ENCODE measurements at places on chromosomes 2 and 18.

DNA sequence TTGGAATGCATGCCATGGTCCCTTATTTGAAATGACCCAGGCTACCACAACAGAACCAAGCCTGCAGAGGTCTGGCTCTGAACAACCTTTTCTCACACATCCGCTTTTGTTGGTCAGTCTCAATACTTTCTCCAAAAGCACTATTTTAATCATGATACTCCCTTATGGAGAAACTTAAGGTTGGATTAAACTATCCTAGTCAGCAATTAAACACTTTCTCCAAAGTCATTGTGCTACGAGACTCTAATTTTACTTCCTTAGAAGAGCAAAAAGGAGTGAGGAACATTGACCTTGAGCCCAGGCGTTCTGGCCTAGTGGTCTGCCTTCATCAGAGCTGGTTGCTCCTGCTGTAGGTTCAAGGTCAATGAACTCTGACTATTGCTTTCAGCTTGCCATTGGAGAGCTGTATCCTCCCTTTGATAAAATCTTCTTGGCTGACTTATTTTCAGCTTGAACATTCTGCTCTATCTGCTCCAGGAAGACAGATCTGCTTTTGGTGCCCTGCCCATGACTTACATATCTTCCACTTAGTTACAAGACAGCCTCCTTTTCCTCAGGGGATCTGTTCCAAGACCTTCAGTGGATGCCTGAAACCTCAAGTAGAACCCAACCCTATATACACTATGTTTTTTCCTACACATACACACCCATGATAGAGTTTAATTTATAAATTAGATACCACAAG, 91.2 kb downstream of the NCKAP5 start:
- H3K4me1 ChIP-seq: no peaks in the 10 kb centered on the region
- no peak overlapping the region for H3K27ac ChIP-seq
- no peak for DNase-seq
- no peaks in the 10 kb centered on the region for H3K36me3 ChIP-seq

DNA sequence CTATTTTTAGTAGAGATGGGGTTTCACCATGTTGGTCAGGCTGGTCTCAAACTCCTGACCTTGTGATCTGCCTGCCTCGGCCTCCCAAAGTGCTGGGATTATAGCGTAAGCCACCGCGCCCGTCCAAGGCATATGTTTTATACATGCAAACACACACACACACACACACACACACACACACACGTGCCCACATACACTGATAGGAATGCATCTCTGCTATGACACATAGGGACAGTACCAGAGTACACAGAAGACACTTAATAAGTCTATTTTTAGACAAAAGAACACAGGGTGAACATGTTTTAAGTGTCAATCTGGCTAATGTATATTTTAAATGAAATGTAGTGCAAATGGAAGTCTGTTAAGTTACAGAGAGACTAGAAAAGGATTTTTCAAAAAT, 10.7 kb upstream of the RNF103 start:
- no peak for DNase-seq
- no peaks in the 10 kb centered on the region for H3K4me1 ChIP-seq
- H3K27ac ChIP-seq: no peak overlapping the region

DNA sequence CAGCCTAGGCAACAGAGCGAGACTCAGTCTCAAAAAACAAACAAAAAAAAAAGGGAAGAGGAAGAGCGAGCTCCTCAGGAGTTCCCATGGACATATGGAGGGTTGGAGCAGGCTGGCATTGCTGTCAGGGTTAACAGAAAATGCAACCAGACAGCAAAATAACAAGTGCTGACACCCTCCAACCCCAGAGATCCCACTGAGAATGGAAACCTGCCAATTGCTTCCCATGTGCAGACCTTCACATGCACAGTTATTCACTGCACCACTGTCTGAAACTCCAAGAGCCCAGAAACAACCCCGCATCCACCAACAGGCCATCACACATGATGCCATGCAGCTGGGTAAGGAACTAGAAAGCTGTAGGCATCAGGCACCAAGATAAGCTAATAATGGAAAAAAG, 43.5 kb downstream of the TFCP2L1 start:
- H3K4me3 ChIP-seq: no peak overlapping the region
- H3K36me3 ChIP-seq: no peaks in the 10 kb centered on the region
- H3K27me3 ChIP-seq: no peaks in the 10 kb centered on the region

- H3K4me1 ChIP-seq: peaks cover 4% of the 10 kb centered on the region
- DNase-seq: no peak
- no peaks in the 10 kb centered on the region for H3K27me3 ChIP-seq
- no peaks in the 10 kb centered on the region for H3K36me3 ChIP-seq
- no peak overlapping the region for H3K4me3 ChIP-seq
- H3K27ac ChIP-seq: peak overlapping the region; percentile 83
Measured at GRCh38 chr2:85706063-85706462, 11.9 kb downstream of the GNLY start.

GRCh38 chr2:112606547-112606946, 22.1 kb downstream of the CHCHD5 start:
- H3K4me1 ChIP-seq: no peaks in the 10 kb centered on the region
- H3K36me3 ChIP-seq: no peaks in the 10 kb centered on the region
- no peak overlapping the region for H3K4me3 ChIP-seq
- H3K27ac ChIP-seq: no peak overlapping the region
- no peak for DNase-seq

DNA sequence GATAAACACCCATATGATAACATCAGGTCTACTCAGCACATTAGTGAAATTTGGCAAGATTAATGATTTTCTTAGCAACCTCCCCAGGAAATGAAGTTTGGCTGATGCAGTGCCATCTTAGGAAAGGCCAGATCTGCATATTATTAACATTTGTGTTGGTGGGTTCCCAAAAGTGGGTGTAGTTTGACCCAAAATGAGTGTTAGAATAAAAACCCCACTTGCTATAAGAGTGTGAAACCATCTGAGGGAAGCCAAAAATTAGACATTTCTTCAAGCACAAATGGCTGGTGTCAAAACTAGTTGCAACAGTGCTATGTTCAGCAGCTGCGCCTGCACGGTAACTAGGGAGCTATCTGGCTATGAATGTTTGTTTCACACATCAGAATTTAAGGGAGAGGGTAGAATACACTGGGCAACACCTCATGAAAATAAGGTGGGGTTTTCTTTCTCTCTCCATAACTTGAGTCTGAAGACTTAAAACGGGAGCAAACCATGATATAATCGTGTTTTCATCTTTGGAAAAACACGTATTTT, 15.9 kb upstream of the CSRNP3 start:
- no peak for DNase-seq
- H3K4me3 ChIP-seq: no peak overlapping the region
- H3K27ac ChIP-seq: no peak overlapping the region
- no peaks in the 10 kb centered on the region for H3K36me3 ChIP-seq
- H3K27me3 ChIP-seq: no peaks in the 10 kb centered on the region
- no peaks in the 10 kb centered on the region for H3K4me1 ChIP-seq

- no peaks in the 10 kb centered on the region for H3K4me1 ChIP-seq
- H3K27me3 ChIP-seq: no peaks in the 10 kb centered on the region
- no peaks in the 10 kb centered on the region for H3K36me3 ChIP-seq
- peak overlapping the region; percentile 92 for H3K27ac ChIP-seq
Measured at GRCh38 chr2:96486696-96487095, 18.5 kb downstream of the NEURL3 start.

- DNase-seq: no peak
- no peak overlapping the region for H3K4me3 ChIP-seq
- H3K36me3 ChIP-seq: no peaks in the 10 kb centered on the region
- no peaks in the 10 kb centered on the region for H3K4me1 ChIP-seq
Measured at GRCh38 chr2:2324119-2324518, 7.0 kb downstream of the MYT1L start.

- H3K36me3 ChIP-seq: no peaks in the 10 kb centered on the region
- no peaks in the 10 kb centered on the region for H3K27me3 ChIP-seq
- no peak overlapping the region for H3K27ac ChIP-seq
- H3K4me3 ChIP-seq: no peak overlapping the region
Measured at GRCh38 chr2:203889944-203890343, 22.4 kb downstream of the CTLA4 start.

- no peak overlapping the region for H3K4me3 ChIP-seq
- no peak for DNase-seq
Measured at GRCh38 chr2:12538138-12538694, 178.5 kb upstream of the TRIB2 start.

DNA sequence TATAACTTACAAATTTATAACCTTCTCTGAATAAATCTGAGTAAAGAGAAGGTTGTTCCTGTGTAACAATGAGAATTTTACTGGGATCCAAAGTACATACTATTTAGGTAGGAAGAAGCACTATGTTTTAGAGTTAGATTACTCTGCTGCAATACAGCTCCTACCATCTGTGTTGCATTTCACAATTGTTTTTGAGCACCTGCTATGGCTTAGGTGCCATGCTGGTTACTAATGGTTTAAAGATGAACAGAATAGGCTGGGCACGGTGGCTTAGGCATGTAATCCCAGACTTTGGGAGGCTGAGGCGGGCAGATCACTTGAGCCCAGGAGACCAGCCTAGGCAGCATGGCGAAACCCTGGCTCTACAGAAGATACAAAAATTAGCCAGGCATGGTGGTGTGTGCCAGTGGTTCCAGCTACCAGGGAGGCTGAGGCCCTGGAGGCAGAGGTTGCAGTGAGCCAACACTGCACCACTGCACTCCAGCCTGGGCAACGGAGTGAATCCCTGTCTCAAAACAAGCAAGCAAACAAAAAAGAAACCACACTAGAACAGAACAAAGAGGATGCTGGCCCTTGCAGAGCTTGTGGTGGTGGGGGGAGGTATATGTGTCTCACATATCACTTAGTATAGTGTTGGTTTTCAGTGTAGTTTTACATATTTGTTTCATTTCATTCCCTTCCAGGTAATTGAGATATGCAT, 56.7 kb downstream of the SPTBN1 start:
- H3K36me3 ChIP-seq: no peaks in the 10 kb centered on the region
- no peak overlapping the region for H3K4me3 ChIP-seq
- DNase-seq: no peak
- no peaks in the 10 kb centered on the region for H3K27me3 ChIP-seq
- no peak overlapping the region for H3K27ac ChIP-seq

- H3K4me1 ChIP-seq: no peaks in the 10 kb centered on the region
- H3K4me3 ChIP-seq: no peak overlapping the region
- DNase-seq: no peak
Measured at GRCh38 chr18:75220551-75221355, 10.2 kb downstream of the TSHZ1 start.

DNA sequence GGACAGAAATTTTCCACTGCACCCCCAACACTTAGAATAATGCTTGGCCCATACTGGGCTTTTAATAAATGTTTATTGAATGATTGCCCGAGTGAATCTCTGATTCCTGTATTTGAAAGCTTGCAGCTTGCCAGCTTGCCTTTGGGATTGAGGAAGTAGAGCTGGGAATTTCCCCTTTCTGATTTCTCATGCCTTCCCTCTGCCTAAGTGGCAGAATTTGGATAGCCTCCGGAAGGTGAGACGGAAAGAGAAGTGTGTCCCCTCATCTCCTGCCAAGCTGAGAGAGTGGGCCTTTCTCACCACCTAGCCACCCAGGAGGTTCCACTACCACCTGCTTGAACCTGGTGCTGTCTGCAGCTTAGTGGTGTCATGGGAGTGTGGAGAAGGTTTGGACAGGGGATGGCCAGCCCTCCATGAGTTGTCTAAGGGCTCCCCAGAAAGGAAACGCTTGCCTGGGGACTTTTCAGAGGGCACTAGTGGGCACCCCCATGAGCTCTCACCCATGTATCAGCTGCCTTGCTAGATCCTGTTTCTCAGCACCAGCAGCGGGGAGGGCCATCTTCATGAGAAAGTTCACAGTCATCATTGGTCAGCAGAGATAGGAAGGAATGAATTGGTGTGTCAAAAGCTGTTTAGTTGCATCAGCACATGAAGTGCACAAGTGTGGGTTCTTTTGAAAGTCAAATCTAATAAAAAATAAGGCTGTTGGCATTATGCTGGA, 8.6 kb upstream of the NCOA1 start:
- H3K4me1 ChIP-seq: no peaks in the 10 kb centered on the region
- H3K27ac ChIP-seq: peak overlapping the region; percentile 49
- no peak for DNase-seq
- no peak overlapping the region for H3K4me3 ChIP-seq
- no peaks in the 10 kb centered on the region for H3K36me3 ChIP-seq
- no peaks in the 10 kb centered on the region for H3K27me3 ChIP-seq

- H3K4me1 ChIP-seq: no peaks in the 10 kb centered on the region
- no peak overlapping the region for H3K4me3 ChIP-seq
- H3K27me3 ChIP-seq: no peaks in the 10 kb centered on the region
- no peaks in the 10 kb centered on the region for H3K36me3 ChIP-seq
Measured at GRCh38 chr2:232146294-232146693, 184.8 kb downstream of the DIS3L2 start.

DNA sequence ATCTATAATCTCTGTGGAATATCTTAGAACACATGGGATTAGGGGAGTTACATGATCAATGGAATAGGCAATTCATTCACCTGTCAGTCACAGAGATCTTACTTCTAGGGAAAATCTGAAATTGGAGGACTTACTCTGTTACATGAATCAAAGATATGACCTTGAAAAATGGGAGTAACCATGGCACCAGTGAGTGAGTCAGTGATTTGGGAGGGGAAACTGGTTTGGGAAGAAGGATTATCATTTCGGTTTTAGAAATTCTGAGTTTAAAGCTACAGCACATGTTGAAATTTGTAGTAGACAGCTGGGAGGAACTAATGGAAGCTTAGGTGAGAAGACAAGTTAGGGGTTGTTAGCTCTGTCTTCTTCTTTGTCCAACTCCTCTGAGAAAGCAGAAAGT, 153.7 kb downstream of the CAMKMT start:
- no peaks in the 10 kb centered on the region for H3K36me3 ChIP-seq
- no peak overlapping the region for H3K27ac ChIP-seq
- no peaks in the 10 kb centered on the region for H3K4me1 ChIP-seq
- H3K27me3 ChIP-seq: no peaks in the 10 kb centered on the region

- DNase-seq: no peak
- H3K27ac ChIP-seq: no peak overlapping the region
- H3K4me3 ChIP-seq: no peak overlapping the region
- no peaks in the 10 kb centered on the region for H3K36me3 ChIP-seq
Measured at GRCh38 chr18:60982329-60982695, 350.9 kb upstream of the CDH20 start.

DNA sequence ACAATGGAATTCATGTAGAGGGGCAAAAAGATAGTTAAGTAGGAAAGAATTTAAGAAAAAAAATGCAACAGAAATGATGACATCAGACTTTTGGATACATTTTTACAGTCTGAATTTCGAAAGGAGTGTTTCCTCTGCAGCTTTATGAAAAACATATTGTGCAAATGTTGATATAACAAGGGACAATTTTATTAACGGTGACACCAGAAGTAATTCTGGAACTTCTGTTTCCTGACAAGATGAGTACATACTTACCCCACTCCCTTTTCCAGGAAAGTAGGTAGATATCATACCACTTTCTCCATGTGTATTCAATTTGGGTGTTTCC, 369.6 kb downstream of the FBXO15 start:
- no peaks in the 10 kb centered on the region for H3K27me3 ChIP-seq
- no peaks in the 10 kb centered on the region for H3K4me1 ChIP-seq
- no peak overlapping the region for H3K4me3 ChIP-seq
